Osteocyte (in vitro differentiated cells): ENCODE measurements at places on chromosomes 7 and 10. TPM values are rescaled to one million over a fixed set of nuclear protein-coding genes. Genes with fewer than 3 reads are reported as not detected.

Gene SFMBT2
- total RNA-seq, result 1.1 and 2.7 TPM in 2 replicates

GRCh38 chr7:126150278-126150958 lies 1102.3 kb downstream of the GRM8 start:
- no peaks in the 10 kb centered on the region for H3K4me1 ChIP-seq
- no peak overlapping the region for H3K4me3 ChIP-seq
- no peak for DNase-seq
- H3K36me3 ChIP-seq, result no peaks in the 10 kb centered on the region

Gene GIMAP1
- not detected in 2 replicates for total RNA-seq

DNA sequence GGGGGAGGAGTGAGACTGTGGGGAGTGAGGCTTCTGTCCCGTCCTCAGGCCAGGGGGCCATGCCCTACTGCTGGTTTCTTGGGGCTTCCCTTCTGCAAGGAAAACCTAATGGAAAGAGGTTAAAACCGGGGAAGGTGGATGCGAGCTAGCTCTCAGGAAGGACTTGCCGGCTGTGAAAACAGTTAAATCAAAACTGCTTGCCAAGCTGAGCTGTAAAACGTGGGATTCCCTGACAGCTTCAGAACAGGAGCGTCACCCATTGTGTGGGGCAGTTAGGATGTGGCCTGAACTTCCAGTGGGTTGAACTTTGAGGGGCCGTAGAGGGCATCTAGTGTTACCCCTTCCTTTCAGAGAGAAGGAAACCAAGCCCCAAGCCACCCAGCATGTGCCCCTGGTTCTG lies 13.1 kb downstream of the TSPAN15 start:
- no peak overlapping the region for H3K4me3 ChIP-seq
- H3K36me3 ChIP-seq, result no peaks in the 10 kb centered on the region
- no peak for DNase-seq
- peaks cover 13% of the 10 kb centered on the region for H3K4me1 ChIP-seq
- no peaks in the 10 kb centered on the region for H3K27me3 ChIP-seq

DNA sequence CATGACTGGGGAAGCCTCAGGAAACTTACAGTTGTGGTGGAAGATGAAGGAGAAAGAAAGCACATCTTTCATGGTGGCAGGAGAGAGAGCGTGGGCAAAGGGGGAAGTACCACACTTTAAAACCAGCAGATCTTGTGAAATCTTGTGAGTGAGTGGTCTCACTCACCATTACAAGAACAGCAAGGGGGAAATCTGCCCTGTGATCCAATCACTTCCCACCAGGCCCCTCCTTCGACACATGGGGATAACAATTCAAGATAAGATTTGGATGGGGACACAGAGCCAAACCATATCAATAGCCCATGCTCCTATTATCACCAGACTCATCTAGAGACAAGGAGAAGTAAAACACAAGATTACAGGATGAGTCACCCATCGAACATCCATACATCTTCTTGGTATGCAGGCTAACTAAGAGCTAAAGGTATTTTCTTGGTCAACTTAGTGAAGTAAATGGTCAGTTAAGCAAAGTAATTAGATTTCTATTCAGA lies 55.3 kb upstream of the YAE1 start:
- no peak overlapping the region for H3K27ac ChIP-seq
- no peak overlapping the region for H3K4me3 ChIP-seq
- no peak for DNase-seq
- H3K36me3 ChIP-seq, result no peaks in the 10 kb centered on the region
- H3K27me3 ChIP-seq, result peaks cover 10% of the 10 kb centered on the region
- no peaks in the 10 kb centered on the region for H3K4me1 ChIP-seq
